ENCODE measurements at places on chromosomes 2 and 18. TPM values are rescaled to one million over a fixed set of nuclear protein-coding genes. Genes with fewer than 3 reads are reported as not detected.

DNA sequence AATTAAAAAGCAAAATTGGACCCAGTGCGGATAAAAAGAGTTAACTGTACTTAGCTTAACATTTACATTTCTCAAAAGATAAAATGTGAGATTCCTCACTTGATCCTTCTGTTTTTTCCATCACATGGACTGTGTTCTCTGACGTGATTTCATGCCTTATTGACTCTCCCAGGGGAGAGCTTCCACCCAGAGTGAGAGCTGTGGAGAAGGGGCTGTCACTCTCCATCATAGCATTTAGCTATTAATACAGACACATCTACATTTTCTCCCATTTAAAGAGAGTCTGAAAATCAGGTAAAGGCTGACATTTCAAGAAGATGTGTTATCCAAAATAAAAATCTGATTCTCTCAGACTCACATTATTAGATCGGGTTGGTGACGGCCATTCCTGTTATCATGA, 493.8 kb downstream of the FBXO15 start:
- no peak for DNase-seq

GRCh38 chr2:217636991-217637561, 365.7 kb downstream of the TNS1 start:
- no peak for DNase-seq

DSG4 gene
- total RNA-seq = not detected

GRCh38 chr2:54523324-54523959, 67.3 kb downstream of the SPTBN1 start:
- no peak for DNase-seq

GRCh38 chr2:235080101-235080500, 128.3 kb downstream of the SH3BP4 start:
- no peak for DNase-seq

- no peak for DNase-seq
Observed at GRCh38 chr2:224206816-224207215, 167.7 kb upstream of the SERPINE2 start.

TMEM247 gene
- total RNA-seq = not detected

GRCh38 chr2:196205881-196206435, 34.6 kb upstream of the STK17B start:
- no peak for DNase-seq

All from PC-9 (cell line).